PC-3 (cell line): ENCODE measurements at places on chromosomes 16 and 17. TPM values are rescaled to one million over a fixed set of nuclear protein-coding genes. Genes with fewer than 3 reads are reported as not detected.

GRCh38 chr16:72500545-72500944 lies 328.6 kb upstream of the PMFBP1 start:
- no peak for DNase-seq
- H3K27me3 ChIP-seq, result no peaks in the 10 kb centered on the region
- no peaks in the 10 kb centered on the region for H3K4me1 ChIP-seq
- no peak overlapping the region for H3K4me3 ChIP-seq

- H3K4me3 ChIP-seq, result no peak overlapping the region
- H3K27ac ChIP-seq, result no peak overlapping the region
- no peak for DNase-seq
- no peaks in the 10 kb centered on the region for H3K27me3 ChIP-seq
Observed at GRCh38 chr17:75773808-75774470, 8.9 kb upstream of the GALK1 start.

- no peak overlapping the region for H3K27ac ChIP-seq
- DNase-seq, result no peak
- no peaks in the 10 kb centered on the region for H3K36me3 ChIP-seq
- H3K27me3 ChIP-seq, result no peaks in the 10 kb centered on the region
Observed at GRCh38 chr17:70603226-70603625, 433.9 kb downstream of the KCNJ2 start.

DNA sequence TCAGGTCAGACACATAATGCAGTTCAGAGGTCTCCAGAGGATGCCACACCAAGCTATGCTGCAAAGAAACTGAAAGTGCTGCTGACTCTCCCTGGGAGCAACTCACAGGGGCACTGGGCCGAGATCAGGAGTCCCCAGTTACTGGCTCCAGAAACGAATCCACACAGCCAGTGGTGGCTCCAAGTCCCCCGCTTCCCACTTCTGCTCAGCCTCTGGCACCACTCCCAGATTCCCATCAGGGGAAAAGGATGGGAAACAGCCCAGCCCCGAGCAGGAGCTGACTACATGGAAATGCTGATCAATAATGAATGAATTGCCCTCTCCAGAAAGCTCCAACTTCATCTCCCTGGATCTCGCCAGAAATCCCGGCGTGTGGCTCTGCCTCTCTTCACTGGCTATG lies 62.3 kb upstream of the CDH5 start:
- H3K27me3 ChIP-seq, result no peaks in the 10 kb centered on the region
- no peak overlapping the region for H3K27ac ChIP-seq
- no peaks in the 10 kb centered on the region for H3K36me3 ChIP-seq
- no peak overlapping the region for H3K4me3 ChIP-seq

DNA sequence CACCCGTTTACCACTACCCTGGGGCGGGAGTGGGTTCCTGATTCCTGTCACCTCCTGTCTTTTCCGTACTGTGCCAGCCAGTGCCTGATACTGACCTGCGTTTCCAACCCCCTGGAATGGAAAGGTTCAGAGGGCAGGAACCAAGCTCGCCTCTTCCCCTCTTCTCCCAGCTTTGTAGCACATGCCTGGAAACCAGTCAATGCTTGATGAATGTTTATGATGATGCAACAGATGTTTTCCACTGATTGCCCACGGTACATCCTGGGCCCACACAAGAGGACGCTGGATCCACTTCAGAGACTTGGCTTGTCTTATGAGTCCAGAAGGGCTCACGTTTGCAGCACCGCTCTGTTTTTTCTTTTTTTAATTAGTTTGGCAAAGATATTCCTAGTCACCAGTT lies 262.0 kb downstream of the CPPED1 start:
- H3K4me3 ChIP-seq, result no peak overlapping the region
- H3K36me3 ChIP-seq, result no peaks in the 10 kb centered on the region
- H3K4me1 ChIP-seq, result no peaks in the 10 kb centered on the region
- no peak for DNase-seq

APOH gene
- not detected in 2 replicates for total RNA-seq

STAC2 gene
- not detected in 2 replicates for total RNA-seq
